ENCODE measurements at places on chromosomes 3 and 15. TPM values are rescaled to one million over a fixed set of nuclear protein-coding genes. Genes with fewer than 3 reads are reported as not detected.

The ZCWPW2 gene
- total RNA-seq, result 0.80 TPM

The TMEM212 gene
- not detected for total RNA-seq

The MESP2 gene
- 0.33 TPM for total RNA-seq

The RGMA gene
- total RNA-seq, result 5.7 TPM

The CLRN1 gene
- not detected for total RNA-seq

The CADPS gene
- total RNA-seq, result 0.26 TPM

The SENP5 gene
- 38.1 TPM for total RNA-seq

The HRH1 gene
- 0.90 TPM for total RNA-seq

The VIPR1 gene
- 5.4 TPM for total RNA-seq

The HOMER2 gene
- 3.0 TPM for total RNA-seq

The ANKRD63 gene
- total RNA-seq, result not detected

The IGDCC3 gene
- 538 TPM for total RNA-seq

The KNL1 gene
- total RNA-seq, result 9.5 TPM

The DMXL2 gene
- 33.1 TPM for total RNA-seq

The FILIP1L gene
- 19.1 TPM for total RNA-seq

All from endothelial cell (in vitro differentiated cells).